Activated CD4-positive, alpha-beta T cell treated with anti-CD3 and anti-CD28 coated beads, Interleukin-2, amount 50 U/mL, for 16 hours (primary cell): ENCODE measurements at places on chromosomes 6 and 20.

DNA sequence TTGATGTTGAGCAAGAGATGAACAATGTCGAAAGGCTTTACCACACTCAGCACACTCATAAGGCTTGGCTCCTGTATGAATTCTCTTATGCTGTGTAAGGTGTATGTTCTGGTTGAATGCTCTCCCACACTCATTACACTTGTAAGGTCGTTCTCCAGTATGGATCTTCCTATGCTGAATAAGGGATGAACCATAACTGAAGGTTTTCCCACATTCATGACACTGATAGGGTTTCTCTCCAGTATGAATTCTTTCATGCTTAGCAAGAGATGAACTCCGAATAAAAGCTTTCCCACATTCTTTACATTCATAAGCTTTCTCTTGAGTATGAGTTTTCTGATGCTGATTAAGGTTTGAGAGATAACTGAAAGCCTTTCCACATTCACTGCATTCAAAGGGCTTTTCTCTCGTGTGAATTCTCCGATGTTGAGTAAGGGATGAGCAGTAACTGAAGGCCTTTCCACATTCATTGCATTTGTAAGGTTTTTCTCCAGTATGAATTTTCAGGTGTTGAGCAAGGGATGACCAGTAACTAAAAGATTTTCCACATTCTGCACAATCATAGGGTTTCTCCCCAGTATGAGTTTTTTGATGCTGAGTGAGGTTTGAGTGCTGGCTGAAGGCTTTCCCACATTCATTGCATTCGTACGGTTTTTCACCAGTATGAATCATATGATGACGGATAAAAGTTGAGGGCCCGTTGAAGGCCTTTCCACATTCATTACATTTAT, 21.1 kb downstream of the ZNF184 start:
- no peak for DNase-seq

DNA sequence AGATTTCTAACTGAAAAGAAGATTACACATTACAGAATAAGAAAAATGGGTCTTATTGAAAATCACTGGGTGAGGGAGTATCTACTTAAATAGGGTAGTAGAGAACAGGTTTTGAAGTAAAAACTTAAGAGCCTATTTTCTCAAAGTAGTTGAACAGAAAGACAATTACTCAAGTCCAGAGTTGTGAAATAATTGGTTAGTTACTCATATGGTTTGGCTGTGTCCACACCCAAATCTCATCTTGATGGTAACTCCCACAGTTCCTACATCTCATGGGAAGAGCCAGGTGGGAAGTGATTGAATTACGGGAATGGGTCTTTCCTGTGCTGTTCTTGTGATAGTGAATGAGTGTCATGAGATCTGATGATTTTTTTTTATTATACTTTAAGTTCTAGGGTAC, 1035.3 kb upstream of the GJE1 start:
- no peak for DNase-seq

GRCh38 chr6:144150710-144151657, 667 bp downstream of the STX11 start:
- peak; percentile 95 for DNase-seq

DNA sequence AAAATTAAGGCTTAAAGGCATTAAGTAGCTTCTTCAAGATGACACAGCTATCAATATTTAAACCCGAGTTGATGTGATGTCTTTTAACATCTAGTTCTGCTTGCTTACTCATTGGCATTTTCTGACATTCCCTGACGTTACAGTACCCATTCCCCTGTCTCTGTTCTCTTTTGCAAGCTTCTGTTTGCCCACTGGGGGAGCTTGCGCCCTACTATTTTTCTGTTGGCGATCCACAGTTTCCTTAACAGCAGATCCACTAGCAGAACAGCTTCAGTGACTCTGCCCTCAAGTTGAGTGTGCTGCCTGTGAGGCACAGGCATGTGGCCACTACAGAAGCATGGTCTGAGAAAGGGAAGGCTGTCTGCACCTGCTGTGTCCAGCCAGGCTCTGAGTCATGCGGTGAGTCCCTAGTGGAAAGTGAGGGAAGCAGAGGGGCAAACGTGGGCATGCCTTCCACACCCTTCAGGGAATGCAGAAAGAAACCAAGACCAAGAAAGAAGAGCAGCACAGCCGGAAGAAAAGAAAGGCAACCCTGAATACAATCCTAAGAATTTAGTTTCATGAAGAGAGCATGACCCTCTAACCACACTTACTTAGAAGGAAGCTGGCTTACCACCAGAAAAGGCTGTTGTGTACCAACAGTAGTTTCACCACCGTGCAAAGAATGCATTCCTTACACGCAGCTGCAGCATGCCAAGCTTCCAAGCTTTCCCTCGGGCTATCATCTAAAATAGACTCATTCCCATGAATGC, 97.7 kb upstream of the VGLL2 start:
- no peak for DNase-seq

- no peak for DNase-seq
Observed at GRCh38 chr6:90687775-90688380, 101.0 kb upstream of the MAP3K7 start.

DNA sequence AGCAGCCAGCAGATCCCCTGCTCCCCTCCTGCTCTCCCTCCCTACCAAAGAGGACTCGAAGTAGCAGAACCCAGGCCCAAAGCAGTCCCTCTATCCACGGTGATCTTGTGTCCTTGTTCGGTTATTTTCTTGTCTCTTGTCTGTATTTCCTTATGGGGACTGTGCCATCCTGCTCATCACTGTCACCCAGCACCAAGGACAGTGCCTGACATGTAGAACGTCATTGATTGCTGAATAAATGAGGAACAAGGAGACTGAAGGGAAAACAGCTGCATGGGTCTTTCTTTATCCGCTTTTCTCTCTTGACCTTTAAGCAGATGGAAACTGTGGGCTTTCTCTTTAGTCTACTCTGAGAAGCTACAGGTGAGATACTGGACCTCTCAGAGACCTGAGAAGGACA, 29.4 kb upstream of the ZNF831 start:
- no peak for DNase-seq

DNA sequence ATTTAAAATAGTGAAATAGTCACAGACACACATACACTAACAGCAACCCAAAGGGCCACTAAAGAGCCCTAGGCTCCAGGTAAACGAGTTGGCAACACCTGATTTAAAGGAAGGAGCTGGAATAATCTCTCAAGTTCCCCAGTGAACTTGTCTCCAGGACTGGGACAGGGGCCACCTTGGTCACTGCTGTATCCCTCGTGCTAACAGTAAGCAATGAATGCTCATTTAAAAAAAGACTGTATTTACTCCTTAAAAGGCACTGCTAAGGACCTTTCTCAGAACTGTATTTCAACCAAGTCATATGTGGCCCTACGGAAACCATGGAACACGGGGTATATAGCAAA, 1.3 kb downstream of the DIDO1 start:
- no peak for DNase-seq

DNA sequence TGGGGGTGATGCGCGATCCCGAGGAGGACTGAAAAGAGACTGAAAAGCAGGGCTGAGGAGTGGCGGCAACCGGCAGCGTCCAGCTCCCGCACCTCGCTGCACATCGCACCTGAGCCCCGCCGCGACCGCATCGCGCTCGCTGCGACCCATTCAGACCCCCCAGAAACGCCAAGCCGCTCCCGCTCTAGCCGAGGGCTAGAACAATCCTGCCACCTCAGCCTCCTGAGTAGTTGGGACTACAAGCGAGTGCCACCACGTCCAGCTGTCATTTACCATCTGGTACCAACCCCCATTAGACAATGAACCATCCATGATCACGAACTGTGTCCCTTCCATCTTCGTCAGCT, 33.2 kb downstream of the HLA-A start:
- no peak for DNase-seq

GRCh38 chr6:37583261-37583660, 83.6 kb upstream of the CCDC167 start:
- no peak for DNase-seq

- DNase-seq = peak; percentile 81
Observed at GRCh38 chr6:33692760-33693158, 18.7 kb downstream of the UQCC2 start.

DNA sequence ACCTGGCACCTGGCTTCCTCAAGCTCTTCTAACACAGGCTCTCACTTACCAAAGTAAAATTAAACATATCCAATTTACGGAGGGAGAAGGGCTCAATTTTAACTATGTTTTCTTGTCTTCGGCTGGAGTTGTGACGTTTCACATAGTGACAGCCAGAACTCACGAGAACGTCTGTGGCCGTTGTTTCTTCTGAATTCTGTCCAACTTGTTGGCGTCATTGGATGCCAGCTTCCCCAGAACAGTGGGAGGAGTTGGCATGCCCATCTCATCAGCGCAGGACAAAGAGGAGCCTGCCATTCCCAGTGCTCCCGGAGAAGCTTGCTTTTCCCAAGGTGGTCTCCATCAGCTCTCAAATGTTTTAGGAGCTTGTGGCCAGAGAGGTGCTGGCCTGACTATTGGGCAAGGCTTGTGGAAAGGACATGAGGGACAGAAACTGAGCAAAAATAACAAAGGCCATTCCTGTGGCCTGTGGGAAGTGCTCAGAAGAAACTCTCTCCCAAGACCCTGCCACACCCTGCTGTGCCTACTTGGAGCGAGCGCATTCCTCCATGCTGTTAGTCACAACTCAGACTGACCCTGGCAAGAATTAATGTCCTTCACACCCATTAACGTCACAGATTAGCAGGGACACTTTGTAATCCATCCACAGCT, 265.4 kb upstream of the CDH4 start:
- no peak for DNase-seq

DNA sequence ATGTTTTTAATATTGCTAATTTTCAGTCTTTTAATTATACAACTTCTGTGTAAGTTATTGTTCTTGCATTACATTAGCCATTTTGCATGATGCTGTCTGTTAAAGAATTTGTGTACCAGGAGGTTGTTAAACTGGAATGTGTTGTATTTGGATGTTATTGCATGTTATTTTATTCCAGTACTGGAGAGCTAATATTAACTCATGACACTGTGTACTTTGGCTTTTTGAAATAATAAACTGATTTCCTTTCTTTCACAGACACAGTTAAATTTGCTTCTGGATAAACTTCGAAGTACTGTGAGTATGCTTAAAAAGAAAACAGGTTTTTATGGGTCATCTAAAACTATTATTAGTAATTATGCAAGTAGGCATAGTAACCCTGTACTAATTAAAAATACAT, 121.3 kb downstream of the MYO6 start:
- DNase-seq = no peak

GRCh38 chr20:58991715-58992114, 10.7 kb downstream of the NELFCD start:
- DNase-seq = no peak

- DNase-seq = peak; percentile 92
Observed at GRCh38 chr20:51661609-51662178, 106.5 kb downstream of the ATP9A start.

DNA sequence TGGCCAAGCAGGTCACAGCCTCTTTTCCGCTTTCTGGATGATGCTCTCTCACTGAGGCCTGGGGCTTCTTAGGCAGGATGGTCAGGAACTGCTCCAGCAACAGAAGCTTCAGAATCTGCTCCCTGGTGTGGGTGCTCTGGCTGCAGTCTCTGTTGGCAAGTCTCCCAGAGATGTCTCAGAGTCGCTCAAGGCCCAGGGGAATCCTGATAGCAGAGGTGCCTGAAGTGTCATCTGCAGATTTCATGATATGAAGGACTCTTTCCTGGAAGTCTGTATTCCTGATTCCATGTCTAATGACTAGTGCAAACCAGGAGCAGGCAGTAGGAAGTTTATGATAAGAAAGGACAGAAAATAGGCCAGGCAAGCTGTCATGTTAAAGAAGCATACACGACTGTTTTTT, 20.3 kb downstream of the ZSCAN31 start:
- DNase-seq = no peak

GRCh38 chr20:43724383-43724782, 2.4 kb downstream of the GTSF1L start:
- DNase-seq = no peak

DNA sequence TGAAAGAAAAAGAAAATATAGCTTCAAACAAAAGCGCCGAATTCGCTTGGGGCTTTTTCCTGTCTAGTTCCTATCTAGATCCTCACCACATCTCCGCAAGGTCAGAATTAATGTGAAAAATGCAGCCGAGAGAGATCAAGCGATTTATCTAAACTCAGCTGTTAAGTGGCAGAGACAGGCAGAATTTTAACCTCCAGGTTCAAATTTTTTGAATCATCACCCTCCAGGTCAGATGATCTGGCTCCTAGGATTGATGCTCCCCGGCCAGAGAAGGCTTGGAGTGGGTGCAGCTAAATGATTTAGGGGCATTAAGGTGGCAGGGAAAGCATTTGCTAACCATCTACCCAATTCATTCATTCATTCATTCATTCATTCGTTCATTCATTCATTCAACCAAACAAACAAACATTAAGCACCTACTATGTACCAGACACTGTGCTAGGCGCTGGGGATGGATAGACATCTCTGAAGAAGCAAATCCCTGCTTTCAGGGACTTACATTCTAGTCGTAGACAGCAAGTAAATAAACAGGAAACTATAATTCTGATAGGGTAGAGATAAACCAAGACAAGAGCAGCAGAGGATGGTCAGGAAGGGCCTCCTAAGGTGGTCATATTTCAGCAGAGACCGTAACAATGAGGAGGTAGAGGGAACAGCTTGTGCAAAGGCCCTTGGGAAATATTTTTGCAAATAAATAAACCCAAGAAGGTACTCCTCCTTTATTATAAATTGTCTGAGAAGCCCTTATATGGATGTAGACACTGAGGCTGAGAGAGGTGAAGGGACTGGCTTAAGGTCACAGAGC, 672 bp upstream of the UBE2V1 start:
- no peak for DNase-seq

GRCh38 chr20:35344354-35344837, 52.2 kb upstream of the FAM83C start:
- DNase-seq = no peak

GRCh38 chr6:143742955-143743255, 65.1 kb downstream of the PHACTR2 start:
- DNase-seq = no peak

GRCh38 chr6:124977067-124977908, 15.1 kb downstream of the RNF217 start:
- no peak for DNase-seq

DNA sequence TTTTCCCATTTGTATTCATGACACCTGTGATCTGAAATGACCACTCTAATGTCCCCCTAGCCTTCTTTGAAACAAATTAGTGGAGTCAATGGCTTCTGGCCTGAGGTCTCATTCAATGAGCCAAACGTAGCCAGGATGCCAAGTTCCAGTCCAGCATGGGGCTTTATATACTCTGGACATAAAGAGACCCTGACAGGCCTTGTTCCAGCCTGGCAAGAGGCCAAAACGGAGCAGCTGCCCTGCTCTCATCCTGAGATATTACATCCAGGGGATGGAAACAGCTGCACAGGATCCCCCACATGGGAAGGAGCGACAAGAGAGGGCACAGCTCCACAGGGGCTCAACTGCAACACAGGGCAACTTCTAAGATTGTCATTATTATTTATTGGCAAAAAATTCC, 437.8 kb downstream of the CDH26 start:
- no peak for DNase-seq

- DNase-seq = no peak
Observed at GRCh38 chr20:17850684-17851026, 117.9 kb downstream of the SNX5 start.

- no peak for DNase-seq
Observed at GRCh38 chr6:74431873-74432580, 736.0 kb downstream of the CD109 start.

- no peak for DNase-seq
Observed at GRCh38 chr6:88119769-88120168, 46.4 kb downstream of the CNR1 start.
